Stimulated activated CD4-positive, alpha-beta T cell treated with anti-CD3 and anti-CD28 coated beads, Interleukin-1b, Interleukin-23, amount 100 ng/mL, for 1 hour (primary cell): ENCODE measurements at places on chromosomes 1 and 21.

- peak; percentile 12 for DNase-seq
Measured at GRCh38 chr1:111030590-111030989, 66.9 kb upstream of the LRIF1 start.

DNA sequence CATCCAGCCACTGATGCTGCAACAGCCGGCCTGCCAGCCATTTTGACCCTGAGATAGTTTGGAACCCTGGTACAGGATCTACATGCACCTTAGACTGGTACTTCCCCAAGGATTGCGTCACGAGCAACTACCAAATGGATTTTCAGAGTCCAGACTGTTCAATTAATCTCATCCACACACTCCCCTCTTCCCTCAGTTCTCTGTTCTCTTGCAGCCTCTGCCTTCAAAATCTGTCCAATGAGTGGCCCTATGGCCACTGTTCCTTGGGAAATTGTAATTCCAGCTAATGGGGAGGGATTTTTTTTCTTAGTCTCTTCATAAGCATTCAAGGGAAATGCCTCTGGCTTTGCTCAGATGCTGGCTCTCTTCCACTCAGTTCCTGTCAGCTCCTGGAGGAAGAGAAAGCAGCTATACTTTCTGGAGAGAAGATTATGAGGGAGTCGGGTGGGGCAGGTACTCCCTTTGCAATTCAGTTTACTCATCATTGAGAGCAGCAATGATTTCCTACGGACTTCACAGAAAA, 19.8 kb upstream of the UAP1 start:
- no peak for DNase-seq

- no peak for DNase-seq
Measured at GRCh38 chr1:209989525-209989924, 51.5 kb downstream of the SYT14 start.

DNA sequence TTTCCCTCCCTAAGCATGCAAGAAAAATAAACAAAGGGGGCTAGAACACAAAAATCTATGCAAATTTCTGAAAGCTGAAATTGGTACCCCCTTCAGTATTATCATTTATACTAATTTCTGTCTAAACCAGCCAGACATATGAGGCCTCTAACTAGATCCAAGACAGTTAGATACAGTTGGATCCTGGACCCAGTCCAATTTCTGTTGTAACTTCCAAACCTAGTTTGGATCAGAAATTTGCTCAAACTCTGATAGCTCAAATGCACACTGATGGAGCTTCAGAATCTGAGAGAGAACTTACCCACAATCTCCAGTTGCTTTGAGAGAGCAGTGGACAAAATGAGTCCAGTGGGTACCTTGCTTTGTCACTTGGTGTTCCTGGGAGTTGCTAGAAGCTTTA, 11.9 kb downstream of the CEP350 start:
- no peak for DNase-seq

DNA sequence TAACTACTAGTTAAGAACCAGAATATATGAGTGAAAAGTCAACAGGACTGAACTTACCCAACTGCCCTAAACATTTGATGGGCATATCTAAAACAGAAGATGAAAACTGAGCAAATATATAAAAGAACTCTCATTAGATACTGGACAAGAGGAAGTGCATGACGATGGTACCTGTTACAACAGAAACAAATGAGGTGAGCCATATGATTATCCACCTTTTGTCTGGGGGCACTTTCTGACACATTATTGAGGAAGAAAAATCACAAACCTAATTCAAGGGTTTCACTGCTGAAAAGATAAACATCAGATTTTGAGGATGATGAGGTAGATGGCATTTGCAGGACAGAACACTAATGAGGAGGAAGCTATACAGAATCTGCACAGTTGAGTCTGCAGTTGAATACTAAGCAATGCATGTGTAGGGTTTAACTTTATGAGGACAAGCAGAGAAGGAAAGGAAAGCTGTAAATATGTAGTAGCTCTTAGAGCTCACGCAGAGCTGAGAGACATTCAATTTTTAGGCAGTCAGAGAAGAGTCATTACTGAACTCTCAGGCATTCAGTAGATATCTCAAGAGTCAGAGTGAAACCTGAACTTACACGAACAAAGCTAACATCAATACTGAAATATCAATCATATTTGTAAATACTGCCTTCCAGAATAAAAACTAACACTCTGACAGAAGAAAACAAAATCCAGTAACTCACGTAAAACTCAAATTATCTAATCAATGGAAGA, 262.1 kb downstream of the AKT3 start:
- no peak for DNase-seq

DNA sequence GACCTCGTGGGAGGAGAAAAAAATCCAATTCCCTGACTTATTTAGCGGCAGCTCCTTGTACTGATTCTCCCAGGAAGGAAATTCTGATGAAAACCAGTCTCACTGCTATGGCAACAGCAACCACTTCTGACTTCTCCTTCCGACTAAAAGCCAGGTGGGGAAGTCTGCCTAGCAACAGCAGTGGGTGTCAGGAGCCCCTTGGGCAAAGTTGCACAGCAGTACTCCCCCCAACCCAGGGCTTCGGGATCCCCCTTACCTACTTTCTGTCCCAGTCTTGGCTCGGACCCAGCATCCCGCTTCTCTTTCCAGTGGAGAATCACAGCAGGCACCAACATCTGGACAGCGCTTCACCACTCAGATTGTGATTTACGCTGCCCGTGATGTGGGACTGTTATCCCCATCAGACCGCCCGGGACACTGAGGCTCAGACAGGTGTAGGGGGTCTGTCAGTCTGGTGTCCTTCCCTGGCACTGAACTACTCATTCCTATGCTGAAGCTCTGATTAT, 24.6 kb downstream of the NKAIN1 start:
- DNase-seq = no peak

DNA sequence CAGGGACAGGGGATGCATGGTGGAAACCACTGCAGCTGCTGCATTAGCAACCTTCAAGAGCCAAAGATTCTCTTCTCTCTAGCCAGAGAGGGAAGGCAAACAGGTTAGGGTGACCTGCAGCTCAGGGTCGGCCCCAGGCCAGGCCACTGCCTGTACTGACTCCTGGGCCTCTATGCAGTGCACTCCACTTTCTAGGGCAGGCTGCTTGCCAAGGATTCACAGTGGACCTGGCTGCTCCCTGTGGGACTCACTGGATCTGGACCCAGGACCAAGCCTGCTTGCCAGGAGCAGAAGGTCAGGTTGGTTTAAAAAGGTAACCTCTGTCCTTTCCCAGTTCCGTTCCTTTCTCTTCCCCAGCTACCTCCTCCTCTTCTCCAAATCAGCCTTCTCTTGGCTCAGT, 52.4 kb downstream of the HIVEP3 start:
- no peak for DNase-seq

DNA sequence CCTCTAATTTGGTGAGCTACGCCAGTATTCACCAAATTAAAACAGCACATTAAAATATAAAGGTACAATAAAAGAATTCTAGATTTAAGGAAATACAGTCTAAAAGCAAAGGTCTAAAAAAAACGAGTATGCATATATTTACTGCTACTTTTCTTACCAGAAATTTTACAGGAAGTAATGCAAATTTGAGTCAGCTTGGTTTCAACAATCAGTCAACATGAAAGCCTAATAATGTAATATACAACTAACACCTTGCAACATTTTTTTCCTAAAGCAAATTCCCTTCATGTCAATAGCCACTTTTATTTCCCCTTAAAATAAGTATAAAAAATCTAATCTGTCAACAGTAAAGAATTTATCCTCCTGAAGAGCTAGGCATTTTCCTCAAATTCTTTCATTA, 11.9 kb downstream of the PTP4A2 start:
- no peak for DNase-seq

DNA sequence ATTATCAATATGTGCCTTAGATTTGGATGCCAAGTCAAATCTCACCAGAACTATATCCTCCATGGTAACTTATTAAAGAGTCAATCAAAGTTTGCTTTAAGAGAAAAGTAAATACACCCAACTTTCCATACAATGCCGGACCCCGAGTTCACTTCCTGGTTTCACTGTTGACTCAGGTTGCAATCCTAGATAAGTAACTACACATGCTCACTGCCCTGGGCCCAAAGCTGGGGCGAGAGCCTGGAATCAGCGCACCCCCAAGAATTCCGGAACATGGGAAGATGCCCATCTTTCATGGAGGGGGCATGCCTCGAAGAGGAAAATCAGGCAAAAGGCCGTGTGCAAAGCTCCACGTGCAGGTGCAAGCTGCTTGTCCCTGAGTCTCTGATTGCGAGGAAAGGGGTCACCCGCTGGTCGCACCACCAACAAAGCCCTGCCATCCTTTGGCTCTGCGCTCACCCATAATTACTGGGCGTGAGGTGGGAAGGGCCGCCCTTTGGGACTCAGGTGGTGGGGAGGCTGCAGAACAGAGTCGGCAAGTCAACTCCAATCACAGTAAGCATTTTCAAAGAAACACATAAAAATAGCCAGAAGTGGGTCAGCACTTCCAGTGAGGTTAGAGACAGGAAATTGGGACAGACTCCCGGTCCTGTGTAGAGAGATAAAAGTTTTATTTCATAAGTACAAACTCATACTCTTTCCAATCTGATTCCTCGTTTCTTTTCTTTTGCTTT, 167.7 kb downstream of the TOMM20 start:
- DNase-seq = no peak

DNA sequence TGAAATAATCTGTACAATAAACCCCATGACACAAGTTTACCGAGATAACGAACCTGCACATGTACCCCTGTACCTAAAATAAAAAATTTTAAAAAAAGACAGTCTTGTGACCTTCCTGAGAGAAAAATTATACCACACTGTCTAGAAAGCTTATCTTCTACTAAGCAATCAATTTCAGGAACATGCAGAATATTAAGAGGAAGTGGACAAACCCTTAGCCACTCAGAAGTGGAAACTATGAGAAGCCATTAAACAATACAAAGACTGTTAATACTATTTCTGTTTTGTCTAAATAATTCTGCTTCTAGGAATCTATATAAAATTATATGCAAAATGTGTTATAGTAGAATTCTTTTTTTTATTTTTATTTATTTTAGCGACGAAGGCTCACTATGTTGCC, 93.9 kb downstream of the ADAMTS1 start:
- no peak for DNase-seq

GRCh38 chr1:182608236-182608635, 4.0 kb upstream of the RGS16 start:
- DNase-seq = no peak

DNA sequence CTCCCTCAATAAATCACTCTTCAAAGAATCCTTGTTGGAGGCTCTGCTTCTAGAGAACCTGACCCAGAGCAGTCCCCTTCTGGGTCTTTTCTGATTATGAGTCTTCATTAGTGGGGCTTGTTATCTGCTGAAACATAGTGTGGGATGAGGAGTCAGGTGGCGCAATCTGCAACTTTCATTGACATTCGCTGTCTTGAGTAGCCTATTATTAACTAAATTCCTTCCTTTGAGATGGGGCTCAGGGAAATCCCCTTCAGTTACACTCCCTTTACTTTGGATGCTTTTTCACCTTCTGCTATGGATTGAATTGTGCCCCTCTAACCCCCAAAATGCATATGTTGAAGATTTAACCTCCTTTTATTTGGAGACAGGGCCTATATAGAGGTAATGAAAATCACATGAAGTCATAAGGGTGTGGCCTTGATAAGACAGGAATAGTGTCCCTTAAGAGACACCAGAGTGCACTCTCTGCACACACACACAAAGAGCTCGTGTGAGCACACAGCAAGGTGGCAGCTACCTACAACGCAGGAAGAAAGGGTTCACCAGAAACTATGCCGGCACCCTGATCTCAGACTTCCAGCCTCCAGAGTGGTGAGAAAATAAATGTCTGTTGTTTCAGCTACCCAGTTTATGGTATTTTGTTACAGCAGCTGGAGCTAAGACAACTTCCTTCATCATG, 19.5 kb downstream of the DIO1 start:
- no peak for DNase-seq

GRCh38 chr21:38766987-38767722, 38.6 kb upstream of the ETS2 start:
- no peak for DNase-seq

DNA sequence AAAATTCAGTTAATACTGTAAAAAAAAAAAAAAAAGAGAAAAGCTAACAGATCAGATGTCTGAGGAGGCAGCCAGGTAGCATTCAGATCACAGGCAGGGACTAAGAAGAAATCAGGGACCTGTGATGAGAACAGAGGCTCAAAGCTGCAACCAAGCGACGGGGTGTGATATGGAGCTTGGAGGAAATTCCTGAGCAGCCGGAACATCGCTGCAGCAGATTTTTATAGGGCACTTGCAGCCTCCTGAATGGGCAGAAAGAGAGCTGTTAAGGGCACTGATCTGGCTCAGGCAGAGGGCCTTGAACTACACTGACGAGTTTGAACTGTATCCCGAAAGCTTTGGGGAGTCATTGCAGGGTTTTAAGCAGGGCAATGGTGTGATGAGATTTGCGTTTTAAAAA, 315.4 kb downstream of the ADGRL2 start:
- no peak for DNase-seq

DNA sequence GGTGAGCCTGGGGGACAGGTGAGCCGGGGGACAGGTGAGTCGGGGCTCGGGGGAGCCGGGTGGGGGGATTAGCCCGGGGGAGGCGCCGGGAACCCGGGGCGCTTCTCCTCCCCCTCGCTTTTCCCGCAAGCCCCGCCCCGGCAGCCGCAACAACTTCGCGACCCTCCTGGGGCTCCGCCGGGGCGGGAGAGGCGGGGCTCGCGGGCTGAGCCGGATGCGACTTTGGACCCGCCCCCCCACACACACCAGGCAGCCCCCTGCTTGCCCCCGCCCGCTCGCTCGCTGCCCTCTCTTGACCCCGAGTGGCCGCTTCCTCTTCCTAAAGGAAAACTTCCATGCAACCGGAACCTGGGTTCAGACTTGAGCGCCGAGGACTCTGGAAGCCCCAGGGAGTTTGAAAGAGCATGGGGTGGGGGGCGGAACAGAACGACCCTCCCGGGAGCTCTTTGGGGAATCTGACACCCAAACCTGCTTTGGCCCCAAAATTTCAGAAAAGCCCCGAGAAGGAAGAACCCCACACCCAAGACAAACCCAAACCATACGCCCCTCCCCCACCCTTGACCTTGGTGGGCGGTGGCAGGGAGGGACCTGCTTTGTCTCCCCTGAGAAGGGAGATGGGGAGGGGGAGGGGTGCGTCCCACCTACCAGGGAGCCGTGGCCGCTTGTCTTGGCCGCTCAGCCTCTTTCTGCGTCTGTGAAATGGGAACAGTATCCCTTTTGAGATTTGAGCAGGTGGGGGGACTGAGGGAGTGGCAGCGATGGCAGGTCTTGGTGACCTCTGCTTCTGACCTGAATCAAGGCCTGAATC, 550 bp downstream of the ARHGEF16 start:
- DNase-seq = no peak

- no peak for DNase-seq
Measured at GRCh38 chr1:31891280-31891679, 46.9 kb downstream of the PTP4A2 start.

GRCh38 chr1:91502672-91503184, 2.1 kb downstream of the CDC7 start:
- no peak for DNase-seq

DNA sequence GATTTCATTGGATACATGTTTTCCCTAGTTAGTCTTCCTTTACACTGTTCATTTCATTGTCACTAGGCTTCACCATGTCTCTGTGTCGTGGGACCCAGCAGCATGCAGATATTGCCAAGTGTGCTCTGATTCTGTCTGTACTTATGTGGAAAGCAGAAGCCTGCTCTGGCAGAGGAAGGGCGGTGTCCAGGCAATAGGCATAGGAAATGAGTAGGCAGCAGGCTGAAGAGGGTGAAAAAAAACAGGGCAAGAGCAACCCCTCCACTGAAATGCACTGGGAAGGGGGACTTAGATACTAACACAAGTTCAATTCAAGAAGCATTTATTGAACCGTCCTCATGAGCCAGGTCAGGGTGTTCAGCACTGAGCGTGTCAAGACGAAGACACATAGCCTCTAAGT, 85.2 kb upstream of the VAV3 start:
- DNase-seq = no peak
